ENCODE measurements at places on chromosomes 12 and 14. TPM values are rescaled to one million over a fixed set of nuclear protein-coding genes. Genes with fewer than 3 reads are reported as not detected.

PTCSC3 gene
- not detected for total RNA-seq

ARHGEF40 gene
- not detected for total RNA-seq

MMP19 gene
- total RNA-seq: not detected

KRT79 gene
- total RNA-seq: not detected

GUCY2C gene
- total RNA-seq: not detected

DNA sequence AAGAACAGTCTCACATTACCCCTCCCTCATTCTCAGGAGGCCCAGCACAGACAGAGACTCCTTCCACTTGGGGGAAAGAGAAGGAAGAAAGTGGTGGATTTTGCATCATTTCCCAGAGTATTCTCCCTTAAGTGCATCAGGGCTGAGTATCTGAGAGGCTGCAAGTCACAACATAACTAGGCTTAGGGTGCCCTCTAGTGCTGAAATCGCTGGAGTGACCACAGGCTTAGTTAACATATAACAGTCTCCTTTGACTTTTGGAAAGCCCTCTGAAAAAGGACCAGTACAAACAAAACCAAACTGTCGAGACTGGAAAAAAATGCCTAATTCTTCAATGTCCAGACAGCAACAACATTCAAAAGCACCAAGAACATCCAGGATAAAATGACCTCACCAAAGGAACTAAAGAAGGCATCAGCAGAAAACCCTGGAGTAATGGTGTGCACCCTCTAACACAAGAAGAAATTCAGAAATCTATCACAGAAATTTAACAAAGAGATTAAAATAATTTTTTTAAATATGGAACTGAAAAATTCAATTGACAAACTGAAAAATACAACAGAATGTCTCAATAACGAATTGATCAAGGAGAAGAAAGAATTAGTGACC is 412.3 kb downstream of the RPS29 start:
- H3K27ac ChIP-seq: no peak overlapping the region
- H3K27me3 ChIP-seq: peaks cover 5% of the 10 kb centered on the region

DNA sequence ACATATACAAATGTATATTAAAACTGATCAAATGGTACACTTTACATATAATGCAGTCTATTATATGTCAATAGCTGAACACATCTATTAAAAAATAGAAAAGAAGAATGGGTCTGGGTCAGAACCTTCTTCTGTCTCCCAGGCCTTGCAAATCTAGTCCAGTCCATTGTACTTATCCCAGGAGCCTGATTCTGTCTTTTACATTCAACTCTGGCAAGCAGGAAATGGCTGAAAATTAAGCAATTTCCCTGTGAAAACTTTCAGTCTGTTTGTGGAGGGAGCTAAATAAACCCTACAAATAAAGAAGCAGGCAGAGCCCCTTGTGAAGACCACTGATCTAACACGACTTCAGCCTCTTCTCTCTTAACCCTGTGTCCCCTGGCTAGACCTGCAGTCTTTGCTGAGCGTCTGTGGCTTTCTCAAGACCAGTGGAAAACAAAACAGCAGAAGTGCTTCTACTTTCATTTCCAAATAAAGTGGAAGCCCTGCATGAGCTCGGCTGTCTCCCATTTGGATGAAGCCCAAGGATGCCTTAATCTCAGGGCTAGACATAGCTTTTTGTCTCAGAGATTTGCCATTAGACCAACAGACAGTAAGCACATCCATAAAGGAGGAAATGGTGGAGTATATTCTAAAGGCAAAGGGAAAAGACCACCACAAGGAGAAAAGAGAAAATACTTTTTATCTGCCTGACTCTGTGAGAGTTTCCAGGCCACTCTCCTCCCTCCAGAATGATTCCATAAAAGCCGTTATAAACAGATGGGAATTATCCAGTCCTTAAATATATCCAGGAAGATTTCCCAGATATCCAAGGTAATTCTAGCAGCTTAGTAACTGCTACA is 48.2 kb downstream of the CRACR2A start:
- H3K36me3 ChIP-seq: peaks cover 35% of the 10 kb centered on the region
- H3K27me3 ChIP-seq: no peaks in the 10 kb centered on the region
- DNase-seq: no peak
- H3K4me1 ChIP-seq: peaks cover 8% of the 10 kb centered on the region
- no peak overlapping the region for H3K4me3 ChIP-seq

GRCh38 chr12:67621926-67622325 is 26.6 kb upstream of the DYRK2 start:
- H3K36me3 ChIP-seq: peaks cover 9% of the 10 kb centered on the region
- peaks cover 4% of the 10 kb centered on the region for H3K4me1 ChIP-seq
- no peaks in the 10 kb centered on the region for H3K27me3 ChIP-seq
- no peak for DNase-seq
- no peak overlapping the region for H3K4me3 ChIP-seq
- no peak overlapping the region for H3K27ac ChIP-seq

DNA sequence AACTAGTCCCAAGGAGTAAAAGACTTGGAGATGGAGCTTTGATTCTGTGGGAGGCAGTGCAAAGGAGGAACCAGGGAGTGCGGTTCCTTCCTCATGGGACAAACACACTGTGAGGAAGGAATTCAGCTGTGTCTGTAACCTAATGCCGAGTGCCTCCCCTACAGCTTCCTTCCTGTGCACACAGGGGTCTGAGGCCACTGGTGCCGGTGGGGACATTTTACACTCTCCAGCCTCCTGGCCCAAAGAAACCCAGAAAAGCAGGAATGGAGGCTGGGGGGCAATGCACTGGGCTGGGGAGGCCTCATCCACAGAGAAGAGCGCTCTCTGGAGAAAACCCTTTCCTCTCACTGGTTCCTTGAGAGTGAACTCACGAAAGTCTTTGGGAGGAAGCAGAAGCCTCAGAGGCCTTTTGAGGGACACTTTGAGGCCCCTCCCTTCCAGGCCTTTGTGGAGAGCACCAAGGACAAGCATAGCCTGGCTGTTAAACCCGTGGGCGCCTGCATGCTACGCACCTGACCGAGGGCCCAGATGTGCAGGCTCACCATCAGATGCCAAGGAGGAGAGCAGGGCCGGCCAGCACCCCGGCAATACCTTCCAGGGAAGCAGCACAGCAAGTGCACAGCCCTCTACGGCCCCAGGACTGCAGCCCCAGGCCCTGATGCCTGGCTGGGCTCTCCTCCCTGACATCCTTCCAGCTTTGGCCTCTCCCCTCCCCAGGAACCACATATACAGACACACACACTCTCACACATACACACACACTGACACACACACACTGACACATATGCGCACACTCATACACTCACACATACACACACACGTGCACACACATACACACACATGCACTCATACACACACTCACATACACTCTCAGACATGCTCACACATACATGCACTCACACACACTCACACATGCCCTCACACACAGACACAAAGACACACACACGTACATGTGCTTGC is 52.0 kb downstream of the NFKBIA start:
- no peaks in the 10 kb centered on the region for H3K27me3 ChIP-seq
- no peak overlapping the region for H3K4me3 ChIP-seq
- peak overlapping the region; percentile 38 for H3K27ac ChIP-seq
- H3K36me3 ChIP-seq: no peaks in the 10 kb centered on the region
- peaks cover 30% of the 10 kb centered on the region for H3K4me1 ChIP-seq

Measured in activated CD4-positive, alpha-beta T cell treated with anti-CD3 and anti-CD28 coated beads, Interleukin-2, amount 10 ng/mL, durations not matched to agents 7 days and 5 days (primary cell).